ENCODE measurements at places on chromosomes 1 and 21.
A peak's percentile ranks its signal among the peaks of the same experiment; 100 is the strongest.

GRCh38 chr1:71857862-71858261 lies 424.5 kb downstream of the NEGR1 start:
- peak; percentile 18 for DNase-seq

GRCh38 chr1:59083946-59084865 lies 212.7 kb upstream of the FGGY start:
- no peak for DNase-seq

GRCh38 chr1:12594966-12595756 lies 22.8 kb downstream of the DHRS3 start:
- peak; percentile 59 for DNase-seq

- DNase-seq = no peak
Measured at GRCh38 chr1:21816602-21817302, 4.7 kb downstream of the LDLRAD2 start.

GRCh38 chr1:172145656-172146055 lies 274.8 kb upstream of the C1orf105 start:
- DNase-seq = no peak

DNA sequence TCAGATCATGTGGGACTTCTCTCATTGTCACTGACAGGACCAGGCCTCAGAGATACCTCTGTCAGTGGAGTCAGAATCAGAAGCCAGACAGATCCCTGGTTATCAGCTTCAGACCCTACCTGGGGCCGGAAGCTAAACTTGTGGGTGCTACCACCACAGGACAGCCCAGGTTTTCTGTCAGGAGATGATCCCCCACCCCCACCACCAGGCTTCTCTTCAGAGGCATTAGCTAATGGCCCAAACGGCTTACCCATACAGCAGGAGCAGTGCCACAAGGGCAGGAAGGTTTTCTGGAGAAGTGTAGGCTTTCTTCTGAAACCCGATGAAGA lies 105.5 kb downstream of the ABCA4 start:
- no peak for DNase-seq

DNA sequence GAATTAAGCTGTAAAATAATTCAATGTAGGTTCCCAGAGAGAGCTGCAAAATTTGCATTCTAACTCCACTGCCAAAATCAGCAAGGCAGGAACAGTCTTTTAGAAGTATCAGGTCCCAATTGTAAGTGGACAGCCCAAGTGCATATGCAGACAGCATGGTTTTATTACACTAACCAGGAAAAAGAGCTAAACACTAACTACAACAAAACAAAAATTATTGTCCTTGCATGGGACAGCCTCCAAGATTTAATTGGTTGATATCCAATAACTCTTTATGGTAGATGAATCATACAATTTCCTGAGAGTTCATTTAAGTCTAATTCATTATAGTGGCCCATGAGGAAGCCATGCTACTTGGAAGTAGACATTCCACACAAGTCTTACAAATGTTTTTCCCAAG lies 154.3 kb upstream of the ZNF648 start:
- no peak for DNase-seq

- no peak for DNase-seq
Measured at GRCh38 chr1:222889440-222889839, 74.6 kb downstream of the DISP1 start.

- no peak for DNase-seq
Measured at GRCh38 chr1:166221316-166221715, 54.5 kb upstream of the FAM78B start.

- DNase-seq = no peak
Measured at GRCh38 chr1:100506217-100506616, 31.7 kb upstream of the GPR88 start.
